ENCODE measurements at places on chromosomes 12 and 14.
A peak's percentile ranks its signal among the peaks of the same experiment; 100 is the strongest.

DNA sequence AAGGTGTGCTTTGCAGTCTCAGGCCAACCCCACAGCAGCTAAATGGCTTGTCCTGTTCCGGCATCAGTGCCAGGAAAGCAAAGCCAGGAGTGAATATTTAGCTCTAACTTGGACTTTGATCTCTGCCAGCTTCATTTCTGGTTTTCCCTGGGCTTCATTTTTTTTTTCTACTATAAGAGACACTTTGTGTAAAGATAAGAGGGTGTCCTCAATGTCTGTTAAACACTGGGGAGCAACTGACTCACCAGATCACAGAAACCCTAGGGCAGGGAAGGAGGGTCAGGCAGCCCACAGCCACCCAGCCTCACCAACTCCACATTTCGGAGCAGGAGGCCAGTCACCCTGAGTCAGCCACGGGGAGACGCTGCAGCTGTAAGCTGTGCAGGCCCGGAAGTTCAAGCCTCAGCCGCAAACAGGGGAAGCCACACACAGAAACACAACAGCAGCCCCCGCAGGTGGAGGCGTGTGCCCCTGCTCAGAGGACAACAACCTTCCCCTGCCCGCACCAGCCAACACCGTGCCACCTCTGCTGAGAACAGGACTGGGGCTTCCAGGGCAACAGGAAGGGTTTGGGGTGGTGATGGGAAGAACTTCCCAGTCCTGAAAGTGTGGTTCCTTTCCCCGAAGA, 6.3 kb downstream of the TNFRSF1A start:
- DNase-seq = no peak

DNA sequence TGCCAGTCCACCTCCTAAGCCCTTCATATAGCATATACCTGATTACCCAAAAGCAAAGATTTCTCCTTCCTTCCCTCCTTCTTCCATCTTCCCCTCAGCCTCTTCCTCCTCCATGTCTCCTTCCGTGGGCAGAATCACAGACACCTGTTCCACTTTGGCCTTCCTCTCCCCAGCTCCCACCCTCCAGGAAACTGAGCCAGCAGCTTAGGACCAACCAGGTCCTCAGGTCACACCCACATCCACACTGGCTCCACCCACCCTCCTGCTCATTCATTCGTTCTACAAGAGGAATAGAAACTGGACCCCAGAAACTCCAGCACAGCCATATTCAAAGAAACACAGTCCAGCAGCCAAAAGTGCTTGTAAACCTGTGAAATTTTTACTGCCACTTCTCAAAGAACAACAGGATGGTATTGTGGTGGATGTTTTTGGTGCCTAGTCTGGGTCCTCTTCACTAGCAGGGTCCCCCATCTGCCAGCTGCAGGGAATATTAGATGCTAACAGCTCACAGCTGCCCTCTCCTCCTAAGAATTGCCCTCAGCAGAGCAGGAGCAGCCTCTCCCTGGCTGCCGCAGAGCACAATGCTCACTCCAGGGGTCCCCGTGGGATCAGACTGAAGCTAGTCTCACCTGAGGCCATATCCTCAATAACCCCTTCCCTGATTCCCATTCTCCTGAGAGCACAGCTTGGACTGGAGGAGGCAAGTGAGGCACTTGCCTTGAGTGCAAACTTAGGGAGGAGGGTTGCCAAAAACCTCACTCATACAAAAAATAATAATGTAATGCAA, 18.4 kb downstream of the CMKLR1 start:
- DNase-seq = no peak

- no peak for DNase-seq
These were observed 57.5 kb downstream of the DENND5B start for GRCh38 chr12:31533470-31533869.

DNA sequence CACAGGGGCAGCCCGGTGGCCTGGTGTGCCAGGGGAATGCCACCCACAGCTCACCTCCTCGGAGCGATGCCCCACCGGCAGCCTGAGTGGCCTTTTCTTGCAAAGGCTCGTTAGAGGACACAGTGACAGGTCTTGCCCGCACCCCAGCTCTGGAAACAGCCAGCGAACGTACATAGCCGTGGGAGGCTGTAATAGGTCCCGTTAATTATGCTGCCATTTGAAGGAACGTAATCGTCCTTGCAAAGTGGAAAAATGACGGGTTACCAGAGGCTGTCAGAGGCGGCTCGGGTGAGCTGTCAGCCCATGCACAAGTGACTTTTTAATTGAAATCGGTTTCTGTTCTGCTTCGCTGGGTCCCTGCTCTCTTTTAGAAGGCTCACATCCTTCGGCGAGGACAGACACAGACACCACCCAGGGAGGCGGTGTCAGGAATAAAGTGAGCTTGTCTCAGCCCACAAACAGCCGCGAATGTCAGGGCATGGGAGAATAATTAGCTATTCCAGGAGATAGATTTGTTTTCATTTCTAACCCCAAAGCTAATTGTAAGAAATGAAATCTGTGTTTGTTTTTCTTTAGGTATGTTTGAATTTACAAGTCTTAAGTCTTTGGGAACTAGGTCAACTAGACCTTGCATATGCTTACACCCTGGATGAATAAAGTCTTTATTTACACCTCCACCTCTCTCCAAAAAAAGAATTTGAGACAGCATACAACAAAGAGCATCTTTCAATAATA, 77.2 kb upstream of the RFLNA start:
- no peak for DNase-seq

DNA sequence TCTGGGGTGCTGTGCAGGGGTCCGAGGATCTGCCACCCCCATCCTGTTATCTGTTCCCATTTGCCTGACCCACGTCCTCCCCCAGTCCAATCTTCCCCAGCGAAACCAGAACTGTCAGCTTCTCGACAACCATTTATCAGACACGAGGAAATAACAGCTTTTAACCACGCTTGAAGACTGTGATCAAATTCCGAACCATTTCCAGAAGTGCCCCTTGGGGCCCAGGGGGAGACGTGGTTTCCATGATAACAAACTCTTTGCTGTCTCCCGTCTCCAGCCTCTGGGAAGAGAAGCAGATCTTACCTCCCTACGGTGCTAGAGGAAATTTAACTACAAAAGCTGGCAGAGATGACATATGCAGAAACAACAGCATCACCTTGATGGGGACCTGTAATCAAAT, 35.1 kb upstream of the SRRM4 start:
- no peak for DNase-seq

DNA sequence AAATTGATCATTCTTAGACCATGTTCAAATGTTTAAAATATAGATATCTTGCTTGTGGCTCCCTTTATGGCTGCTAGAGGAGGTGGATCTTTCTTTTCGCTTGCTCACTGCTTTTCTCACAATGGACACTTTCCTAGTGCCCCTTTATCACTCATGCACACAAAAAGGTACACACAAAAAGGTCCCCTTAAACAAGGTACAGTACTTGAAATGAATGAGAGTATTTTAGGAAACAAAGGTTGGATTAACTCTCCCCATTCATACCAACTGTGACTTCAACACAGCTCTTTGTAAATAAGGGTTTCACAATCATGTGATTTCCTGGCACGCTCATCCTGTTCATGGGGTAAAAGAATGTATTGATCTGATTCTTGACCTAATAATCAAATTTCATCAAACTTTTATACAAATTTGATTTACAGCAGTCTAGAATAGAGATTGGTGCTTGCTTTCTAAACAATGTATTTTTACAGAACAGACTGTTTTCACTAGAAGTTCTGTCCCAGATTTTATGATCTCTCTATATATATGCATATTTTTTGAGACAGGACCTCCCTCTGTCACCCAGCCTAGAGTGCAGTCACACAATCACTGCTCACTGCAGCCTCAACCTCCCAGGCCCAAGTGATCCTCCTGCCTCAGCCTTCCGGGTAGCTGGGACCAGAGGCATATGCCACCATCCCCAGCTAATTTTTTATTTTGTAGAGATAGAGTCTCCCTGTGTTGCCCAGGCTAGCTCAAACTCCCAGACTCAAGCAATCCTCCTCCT, 34.4 kb upstream of the EPS8 start:
- DNase-seq = no peak

GRCh38 chr14:95126906-95127530, 30.3 kb downstream of the DICER1 start:
- DNase-seq = no peak

GRCh38 chr14:94373708-94374107, 14.7 kb downstream of the SERPINA1 start:
- DNase-seq = peak; percentile 93

GRCh38 chr14:92514844-92515514, 1.4 kb downstream of the RIN3 start:
- DNase-seq = no peak

DNA sequence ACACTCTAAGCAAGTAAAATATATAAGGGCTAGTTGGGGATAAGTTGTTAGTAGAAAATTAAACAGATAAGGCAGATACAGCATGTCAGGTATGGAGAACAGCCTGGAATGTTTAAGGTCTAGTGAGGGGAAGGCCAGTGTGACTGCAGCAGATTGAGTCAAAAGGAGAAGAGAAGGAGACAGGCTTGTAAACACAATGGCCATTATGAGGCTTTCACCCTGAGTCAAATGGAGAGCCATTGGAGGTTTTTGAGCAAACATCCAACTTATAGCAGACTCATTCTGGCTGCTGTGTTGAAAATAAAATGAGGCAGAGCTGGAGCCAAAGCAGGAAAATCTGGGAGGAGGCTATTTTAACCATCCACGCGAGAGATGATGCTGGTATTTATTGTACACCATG, 142.0 kb downstream of the DUSP6 start:
- no peak for DNase-seq

DNA sequence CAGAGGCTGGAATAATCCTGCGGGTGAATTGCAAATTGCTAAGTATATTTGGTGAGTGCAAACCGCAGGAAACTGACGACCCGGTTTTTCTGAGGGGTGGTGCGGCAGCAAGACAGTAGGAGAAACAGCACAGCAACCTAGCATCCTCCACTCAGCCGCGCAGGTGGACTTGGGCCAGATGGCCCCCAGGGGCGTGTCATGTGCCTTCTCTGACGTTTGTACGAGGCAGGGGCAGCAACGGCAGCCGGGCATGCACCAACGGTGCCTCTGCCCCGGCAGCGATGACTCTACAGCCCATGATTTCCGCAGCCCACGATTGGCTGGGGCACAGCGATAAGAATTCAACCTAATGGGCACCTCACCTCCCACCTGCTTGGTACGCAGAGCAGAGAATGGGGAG, 11.1 kb upstream of the CLEC2A start:
- DNase-seq = no peak

- no peak for DNase-seq
These were observed 167.8 kb downstream of the RMST start for GRCh38 chr12:97630356-97630755.

GRCh38 chr14:60160422-60160821, 4.8 kb downstream of the DHRS7 start:
- no peak for DNase-seq

GRCh38 chr12:62934239-62934798, 631 bp downstream of the PPM1H start:
- no peak for DNase-seq

- DNase-seq = no peak
These were observed 2.9 kb downstream of the CLMN start for GRCh38 chr14:95316821-95317220.

- DNase-seq = no peak
These were observed 32.1 kb upstream of the STON2 start for GRCh38 chr14:81432219-81432661.

GRCh38 chr12:19373586-19373985, 65.7 kb upstream of the AEBP2 start:
- no peak for DNase-seq

- DNase-seq = no peak
These were observed 1.3 kb downstream of the ARHGEF40 start for GRCh38 chr14:21071225-21072030.

GRCh38 chr14:67577909-67578749, 21.9 kb downstream of the PIGH start:
- DNase-seq = no peak

DNA sequence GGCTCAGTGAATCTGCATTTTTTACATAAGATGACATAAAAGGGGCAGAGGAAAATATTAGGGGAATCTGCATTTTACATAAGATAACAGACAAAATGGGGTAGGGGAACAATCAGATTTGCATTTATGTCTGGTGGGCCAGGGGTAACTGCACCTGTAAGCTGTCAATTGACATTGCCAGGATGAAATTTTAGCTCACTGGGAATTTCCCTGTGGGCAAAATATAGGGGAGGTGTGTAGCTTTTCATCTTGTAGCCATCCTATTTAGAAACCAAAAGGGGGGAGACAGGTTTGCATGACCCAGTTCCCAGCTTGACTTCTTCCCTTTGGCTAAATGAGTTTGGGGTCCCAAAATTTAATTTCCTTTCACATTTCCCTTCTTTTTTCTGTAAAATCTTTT, 3.5 kb downstream of the PCNX4 start:
- DNase-seq = no peak

DNA sequence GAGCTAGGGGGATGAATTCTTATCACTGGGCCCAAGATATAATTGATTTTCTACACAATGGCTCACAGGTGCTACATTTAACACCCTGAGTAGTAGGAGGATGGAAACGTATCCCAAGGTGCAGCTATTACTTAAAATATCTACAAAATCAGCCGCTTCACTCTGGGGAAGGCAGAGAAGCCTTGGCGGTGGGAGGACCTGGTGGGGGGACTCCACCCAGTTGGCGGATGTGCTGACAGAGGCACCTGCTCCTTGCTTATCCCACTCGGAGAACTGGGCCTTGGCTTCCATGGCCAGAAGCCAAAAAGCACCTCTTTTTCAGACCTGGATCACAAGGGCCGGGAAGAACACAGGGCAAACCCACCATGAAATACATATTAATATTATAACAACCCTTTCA, 106.3 kb downstream of the OTX2 start:
- DNase-seq = no peak

DNA sequence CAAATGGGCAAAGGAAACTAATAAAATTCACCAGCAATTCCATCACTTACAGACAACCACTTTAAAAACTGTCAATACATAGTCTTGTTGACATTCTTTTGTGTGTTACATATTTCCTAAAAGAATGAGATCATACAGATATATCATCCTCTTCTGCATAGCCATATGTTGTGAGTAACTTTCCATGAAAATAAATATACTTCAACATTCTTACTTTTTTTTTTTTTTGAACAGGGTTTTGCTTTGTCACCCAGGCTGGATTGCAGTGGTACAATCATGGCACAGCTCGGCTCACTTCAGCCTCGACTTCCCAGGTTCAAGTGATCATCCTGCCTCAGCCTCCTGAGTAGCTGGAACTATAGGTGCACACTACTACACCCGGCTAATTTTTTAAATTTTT, 20.9 kb downstream of the ZC2HC1C start:
- DNase-seq = no peak

DNA sequence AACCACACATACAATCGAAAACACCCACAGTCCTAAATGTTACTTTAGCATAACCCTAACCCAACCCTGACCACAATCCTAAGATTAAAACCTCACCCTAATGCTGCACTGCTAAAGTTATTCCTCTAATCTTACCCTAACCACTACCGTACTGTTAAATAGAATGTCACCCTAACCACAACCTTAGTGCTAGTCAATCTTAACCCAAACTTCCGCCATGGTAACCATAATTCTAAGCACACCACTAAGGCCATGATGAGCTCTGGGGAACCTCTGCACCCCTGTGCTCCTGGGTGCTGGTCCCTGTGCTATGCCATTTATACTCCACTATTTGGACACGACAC, 38.0 kb downstream of the LTBP2 start:
- no peak for DNase-seq

GRCh38 chr12:51077930-51078329, 5.5 kb downstream of the CSRNP2 start:
- DNase-seq = no peak
